ENCODE measurements at places on chromosomes 13 and 19.

DNA sequence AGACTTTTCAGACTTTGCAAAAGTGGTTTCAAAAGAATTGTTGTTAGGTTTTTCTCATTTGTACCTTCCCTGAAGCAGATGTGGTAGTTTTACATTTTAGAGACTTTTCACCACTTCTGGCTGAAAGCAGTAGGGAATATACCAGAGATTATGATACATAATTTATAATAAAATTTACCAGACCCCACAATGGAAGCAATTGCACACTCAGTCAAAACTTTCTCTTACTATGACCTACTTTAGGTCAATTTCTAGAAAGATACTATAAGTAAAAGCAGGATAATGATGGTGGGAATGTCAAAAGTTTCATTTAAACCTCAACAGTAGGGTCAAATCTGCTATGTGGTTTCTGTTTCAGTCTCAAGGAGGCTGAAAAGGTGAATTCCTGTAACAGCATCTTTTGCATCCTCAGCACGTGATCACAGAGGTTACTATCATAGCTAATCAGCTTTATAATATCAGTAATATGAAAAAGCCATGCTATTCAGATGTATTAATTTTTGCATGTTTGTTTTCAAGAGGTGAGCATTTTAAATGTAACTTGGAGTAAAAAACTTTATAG, 26.9 kb downstream of the PCCA start:
- no peaks in the 10 kb centered on the region for H3K27me3 ChIP-seq
- H3K27ac ChIP-seq = no peak overlapping the region
- no peak overlapping the region for H3K4me3 ChIP-seq
- no peak for DNase-seq
- peaks cover 3% of the 10 kb centered on the region for H3K4me1 ChIP-seq
- H3K36me3 ChIP-seq = peaks cover 40% of the 10 kb centered on the region

DNA sequence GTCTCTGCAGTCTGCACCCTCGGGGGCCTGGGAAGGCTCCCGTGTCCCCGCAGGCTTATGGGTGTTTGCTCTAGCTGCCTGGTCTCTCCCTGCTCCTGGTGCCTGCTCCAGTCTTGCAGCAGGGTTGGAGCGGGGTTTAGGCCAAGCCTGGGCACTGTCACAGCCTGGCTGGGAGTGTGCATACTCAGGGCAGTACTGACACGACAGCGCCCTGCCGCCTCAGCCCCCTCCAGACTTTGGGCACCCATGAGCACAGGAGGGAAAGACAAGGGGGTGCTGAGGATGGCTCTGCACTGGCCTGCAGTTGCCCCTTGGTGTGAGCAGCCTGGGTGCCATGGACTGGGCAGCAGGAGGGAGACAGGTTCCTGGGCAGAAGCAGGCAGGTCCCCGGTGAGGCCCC, 35.7 kb downstream of the CEP89 start:
- DNase-seq = no peak
- no peaks in the 10 kb centered on the region for H3K27me3 ChIP-seq
- H3K4me1 ChIP-seq = no peaks in the 10 kb centered on the region
- H3K36me3 ChIP-seq = peaks cover 30% of the 10 kb centered on the region
- no peak overlapping the region for H3K4me3 ChIP-seq

DNA sequence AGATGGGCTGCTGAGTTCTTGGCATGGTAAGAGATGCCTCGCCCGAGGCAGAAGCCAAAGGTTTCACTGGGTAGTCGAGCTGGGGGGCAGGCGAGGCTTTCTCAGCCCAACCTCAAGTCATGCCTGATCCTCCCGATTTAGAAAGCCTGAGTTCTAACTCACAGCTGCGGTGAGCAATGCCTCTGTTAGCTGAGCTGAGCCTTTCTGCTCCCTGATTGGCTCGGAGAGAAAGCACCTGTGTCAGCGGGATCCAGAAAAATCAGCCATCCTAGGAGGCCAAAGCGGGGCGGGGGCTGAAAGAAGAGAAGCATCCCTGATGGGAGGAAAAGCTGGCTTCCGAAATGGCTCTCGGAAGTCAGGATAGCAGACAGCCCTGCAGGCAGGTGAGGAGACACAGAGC, 44.7 kb downstream of the CACNA1A start:
- no peaks in the 10 kb centered on the region for H3K36me3 ChIP-seq
- DNase-seq = no peak
- H3K27me3 ChIP-seq = peaks cover 19% of the 10 kb centered on the region
- no peak overlapping the region for H3K4me3 ChIP-seq
- H3K4me1 ChIP-seq = no peaks in the 10 kb centered on the region

GRCh38 chr13:46289260-46289955, 77.7 kb downstream of the LRRC63 start:
- no peaks in the 10 kb centered on the region for H3K36me3 ChIP-seq
- peaks cover 6% of the 10 kb centered on the region for H3K4me1 ChIP-seq
- no peak overlapping the region for H3K4me3 ChIP-seq

- H3K4me1 ChIP-seq = no peaks in the 10 kb centered on the region
- no peak overlapping the region for H3K27ac ChIP-seq
- H3K27me3 ChIP-seq = peaks cover 75% of the 10 kb centered on the region
- H3K4me3 ChIP-seq = peak overlapping the region; percentile 54
- no peaks in the 10 kb centered on the region for H3K36me3 ChIP-seq
These were observed 8.4 kb downstream of the KANK3 start for GRCh38 chr19:8334458-8335342.

DNA sequence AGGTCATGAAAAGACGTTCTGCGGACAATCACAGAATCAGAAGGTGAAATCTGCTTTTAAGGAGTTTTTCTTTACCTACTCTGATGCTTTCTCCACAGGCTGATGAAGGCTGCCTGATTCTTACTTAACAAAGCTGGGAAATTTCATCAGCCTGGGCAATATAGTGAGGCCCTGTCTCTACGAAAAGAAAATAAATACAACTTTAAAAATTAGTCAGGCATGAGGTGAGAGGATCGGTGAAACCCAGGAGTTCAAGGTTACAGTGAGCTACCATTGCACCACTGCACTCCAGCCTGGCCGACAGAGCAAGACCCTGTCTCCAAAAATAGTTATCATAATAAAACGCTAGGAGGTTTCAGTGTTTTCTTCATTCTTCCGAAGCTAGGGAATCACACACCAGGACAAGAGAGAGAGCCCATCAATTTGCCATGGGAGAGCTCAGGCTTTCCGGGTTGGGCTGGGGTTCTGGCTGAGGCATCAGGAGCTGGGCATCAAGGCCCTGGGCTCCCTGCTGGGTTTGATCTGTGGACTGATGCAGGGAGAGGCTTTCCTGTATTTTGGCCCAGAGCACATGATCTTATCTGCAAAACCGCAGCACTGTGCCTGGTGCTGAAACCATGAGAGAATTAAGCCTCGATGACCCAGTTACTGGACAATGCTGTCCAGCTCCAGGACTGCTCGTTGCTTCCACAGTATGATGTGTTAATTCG, 25.1 kb upstream of the CEBPG start:
- H3K4me3 ChIP-seq = no peak overlapping the region
- H3K36me3 ChIP-seq = no peaks in the 10 kb centered on the region

DNA sequence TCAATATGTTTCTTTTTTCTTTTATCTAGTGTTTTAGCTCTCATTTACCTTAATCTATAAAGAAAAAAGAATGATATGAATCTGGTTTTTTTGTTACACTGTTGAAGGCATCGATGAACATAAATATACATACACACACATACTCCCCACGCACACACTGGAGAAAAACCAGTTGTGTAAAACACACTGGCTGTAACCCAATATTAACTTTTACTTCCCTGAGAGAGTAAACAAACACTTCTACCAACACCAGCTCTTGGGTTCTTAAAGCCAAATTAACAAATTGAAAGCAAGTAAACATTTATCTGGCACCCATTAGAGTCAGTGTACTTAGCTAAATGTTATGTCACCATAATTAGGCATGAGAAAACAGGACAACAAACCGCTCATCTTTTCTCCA, 145.7 kb downstream of the ABCC4 start:
- DNase-seq = no peak
- H3K4me1 ChIP-seq = peaks cover 13% of the 10 kb centered on the region
- H3K27me3 ChIP-seq = no peaks in the 10 kb centered on the region
- no peak overlapping the region for H3K4me3 ChIP-seq
- peaks cover 4% of the 10 kb centered on the region for H3K36me3 ChIP-seq
- no peak overlapping the region for H3K27ac ChIP-seq

DNA sequence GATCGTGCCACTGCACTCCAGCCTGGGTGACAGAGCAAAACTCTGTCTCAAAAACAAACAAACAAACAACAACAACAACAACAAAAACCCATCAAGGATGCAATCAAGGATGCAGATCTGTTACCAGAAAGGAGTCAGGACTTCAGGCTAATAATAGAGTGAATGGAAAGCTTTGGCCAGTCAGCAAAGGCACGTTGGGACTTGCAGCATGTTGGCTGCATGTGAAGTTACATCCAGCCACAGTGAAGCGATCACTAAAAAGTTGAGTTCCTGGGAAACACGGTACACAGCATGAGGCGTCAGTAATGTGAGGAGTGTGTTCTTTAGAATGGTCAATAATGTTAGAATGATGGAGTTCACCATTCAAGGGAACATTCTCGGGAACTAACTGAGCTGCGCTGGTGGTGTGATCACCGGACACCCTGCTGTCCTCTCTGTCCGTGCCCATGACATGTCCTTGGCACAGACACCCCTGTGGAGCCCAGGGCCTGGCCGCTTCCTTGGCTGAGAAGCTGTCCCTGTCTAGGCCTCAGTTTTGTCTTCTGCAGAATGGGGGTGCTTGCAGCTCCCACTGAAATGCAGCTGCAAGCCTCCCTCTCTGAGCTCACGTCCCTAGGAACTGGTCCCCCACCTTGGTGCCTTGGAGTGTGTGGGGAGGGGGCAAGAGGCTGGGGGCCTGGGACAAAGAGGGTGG, 2.3 kb upstream of the LGALS7B start:
- no peak overlapping the region for H3K4me3 ChIP-seq

DNA sequence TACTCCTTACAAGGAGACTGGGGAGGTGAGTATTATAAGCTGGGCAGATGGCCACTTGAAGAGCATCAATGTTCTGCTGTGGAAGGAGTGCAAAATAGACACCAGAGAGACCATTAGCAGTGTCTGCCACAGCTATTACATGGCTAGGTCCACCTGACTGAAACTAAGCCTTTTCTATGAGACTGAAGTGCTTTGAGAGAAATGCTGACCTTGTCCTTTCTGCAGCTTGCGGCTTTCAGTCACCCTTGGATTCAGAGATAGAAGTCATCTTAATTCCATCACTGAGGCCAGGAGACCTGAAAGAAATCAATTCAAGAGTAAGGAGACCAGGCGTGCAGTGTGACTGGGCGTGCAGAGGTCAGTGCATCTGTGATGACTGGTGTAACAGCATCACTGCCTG, 1.3 kb upstream of the ZFP28 start:
- no peak for DNase-seq
- H3K27me3 ChIP-seq = no peaks in the 10 kb centered on the region
- peak overlapping the region; percentile 95 for H3K4me3 ChIP-seq
- H3K27ac ChIP-seq = peak overlapping the region; percentile 88

- H3K4me3 ChIP-seq = no peak overlapping the region
- no peak overlapping the region for H3K27ac ChIP-seq
- no peak for DNase-seq
- no peaks in the 10 kb centered on the region for H3K27me3 ChIP-seq
- H3K36me3 ChIP-seq = no peaks in the 10 kb centered on the region
These were observed 22.1 kb upstream of the WDFY2 start for GRCh38 chr13:51562011-51562671.

DNA sequence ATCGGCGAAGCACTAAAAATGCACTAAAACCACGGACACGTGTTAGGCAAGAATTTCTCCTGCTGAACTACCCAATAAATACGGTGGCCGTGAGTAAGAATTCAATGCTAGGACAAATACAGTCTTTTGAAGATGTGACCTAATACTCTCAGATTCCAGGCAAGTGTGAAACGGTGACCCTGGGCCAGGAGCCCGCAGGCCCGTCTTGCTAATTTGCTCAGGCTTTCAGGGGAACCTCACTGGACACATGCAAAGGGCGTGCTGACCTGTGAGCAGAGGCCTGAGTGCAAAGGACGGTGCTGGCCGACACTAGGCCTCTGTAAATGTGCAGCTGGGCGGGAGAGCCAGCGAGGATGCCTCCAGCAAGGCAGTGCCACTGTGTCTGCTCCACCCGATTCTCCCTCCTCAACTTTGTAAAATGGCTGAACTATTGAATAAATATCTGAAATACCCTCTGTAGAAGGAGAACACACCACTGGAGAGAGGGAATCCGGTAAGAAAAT, 70.1 kb downstream of the STK24 start:
- DNase-seq = no peak
- H3K4me1 ChIP-seq = peaks cover 70% of the 10 kb centered on the region
- peak overlapping the region; percentile 17 for H3K4me3 ChIP-seq
- no peaks in the 10 kb centered on the region for H3K27me3 ChIP-seq

- no peak overlapping the region for H3K4me3 ChIP-seq
- no peaks in the 10 kb centered on the region for H3K27me3 ChIP-seq
- no peaks in the 10 kb centered on the region for H3K4me1 ChIP-seq
- no peak for DNase-seq
- no peak overlapping the region for H3K27ac ChIP-seq
These were observed 7.2 kb downstream of the FAM216B start for GRCh38 chr13:42788601-42789000.

- H3K36me3 ChIP-seq = peaks cover 27% of the 10 kb centered on the region
- H3K4me3 ChIP-seq = no peak overlapping the region
- H3K27ac ChIP-seq = no peak overlapping the region
- H3K27me3 ChIP-seq = no peaks in the 10 kb centered on the region
- peaks cover 5% of the 10 kb centered on the region for H3K4me1 ChIP-seq
- DNase-seq = no peak
These were observed 33.0 kb downstream of the UGGT2 start for GRCh38 chr13:96020155-96020575.

- no peak for DNase-seq
- H3K36me3 ChIP-seq = no peaks in the 10 kb centered on the region
- peaks cover 12% of the 10 kb centered on the region for H3K4me1 ChIP-seq
- peaks cover 15% of the 10 kb centered on the region for H3K27me3 ChIP-seq
These were observed 3.2 kb downstream of the KLF16 start for GRCh38 chr19:1860042-1860775.

DNA sequence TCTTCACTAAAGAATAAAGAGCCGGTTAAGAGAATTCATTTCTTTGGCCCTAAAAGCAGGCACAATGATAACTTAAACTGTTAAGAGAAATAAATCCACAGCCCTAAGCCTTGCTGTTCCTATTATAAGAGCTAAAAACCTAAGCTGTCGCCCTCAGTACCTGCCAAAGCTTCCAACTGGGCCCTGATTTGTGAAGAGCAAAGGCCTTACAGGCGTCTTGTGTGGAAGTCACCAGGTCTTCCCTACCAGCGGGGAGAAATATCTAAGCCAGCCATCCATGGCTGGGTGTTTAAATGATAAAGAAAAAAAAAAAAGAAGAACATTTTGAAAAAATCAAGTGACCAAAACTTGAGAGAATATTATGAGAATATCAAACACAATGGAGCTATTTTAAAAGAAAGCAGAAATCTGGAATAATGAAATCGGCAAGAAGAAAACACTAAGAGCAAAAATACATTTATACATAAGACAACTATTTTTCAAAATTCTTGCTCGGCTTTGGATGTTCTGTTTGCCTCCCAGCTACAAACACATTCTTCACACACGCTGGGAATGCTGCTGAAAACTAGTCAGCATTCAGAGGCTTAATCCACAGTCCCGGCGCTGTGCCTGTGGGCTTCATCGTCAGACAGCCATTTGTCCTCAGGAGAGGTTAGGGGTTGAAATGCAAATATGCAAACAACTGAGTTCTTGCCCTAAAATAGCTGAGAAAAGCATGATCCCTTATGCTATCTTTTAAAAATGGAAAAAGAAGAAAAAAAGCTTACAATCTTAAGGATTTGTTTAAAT, 89.8 kb upstream of the LSM14A start:
- DNase-seq = no peak
- no peak overlapping the region for H3K4me3 ChIP-seq
- H3K36me3 ChIP-seq = no peaks in the 10 kb centered on the region
- H3K27me3 ChIP-seq = peaks cover 17% of the 10 kb centered on the region

- no peak overlapping the region for H3K4me3 ChIP-seq
- no peaks in the 10 kb centered on the region for H3K27me3 ChIP-seq
- H3K36me3 ChIP-seq = peaks cover 19% of the 10 kb centered on the region
- peak overlapping the region; percentile 70 for H3K27ac ChIP-seq
These were observed 26.1 kb upstream of the TIMM44 start for GRCh38 chr19:7969555-7969939.

Measured in type B pancreatic cell (in vitro differentiated cells).